Panc1 (cell line): ENCODE measurements at places on chromosomes 6 and 20.

GRCh38 chr6:36822506-36823269, 16.6 kb downstream of the CPNE5 start:
- no peak for DNase-seq

DNA sequence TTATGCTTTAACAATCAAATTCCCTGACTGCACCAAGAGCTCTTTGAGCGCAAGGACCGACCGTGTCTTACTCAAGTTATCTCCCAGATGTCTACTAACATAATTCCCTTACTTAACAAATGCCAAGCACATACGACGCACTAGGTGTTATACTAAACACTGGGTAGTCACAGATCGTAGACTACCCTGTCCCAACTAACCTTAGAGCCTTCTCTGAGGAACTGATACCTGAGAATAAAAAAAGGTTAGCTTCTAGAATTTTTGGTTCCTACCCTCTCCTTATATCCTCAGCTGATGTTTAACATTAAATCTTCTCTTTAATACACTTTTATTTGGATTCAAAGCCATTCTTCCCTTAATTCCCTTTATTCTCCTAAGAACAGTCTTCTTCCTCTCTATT, 38.5 kb downstream of the EPB41L2 start:
- DNase-seq, result no peak

GRCh38 chr20:38877483-38877882, 48.7 kb upstream of the FAM83D start:
- no peak for DNase-seq

- no peak for DNase-seq
Observed at GRCh38 chr6:113184736-113185135, 672.4 kb upstream of the MARCKS start.
